ENCODE measurements at places on chromosomes 1 and 21.

GRCh38 chr1:55402671-55403464 lies 187.7 kb upstream of the USP24 start:
- no peak for DNase-seq

DNA sequence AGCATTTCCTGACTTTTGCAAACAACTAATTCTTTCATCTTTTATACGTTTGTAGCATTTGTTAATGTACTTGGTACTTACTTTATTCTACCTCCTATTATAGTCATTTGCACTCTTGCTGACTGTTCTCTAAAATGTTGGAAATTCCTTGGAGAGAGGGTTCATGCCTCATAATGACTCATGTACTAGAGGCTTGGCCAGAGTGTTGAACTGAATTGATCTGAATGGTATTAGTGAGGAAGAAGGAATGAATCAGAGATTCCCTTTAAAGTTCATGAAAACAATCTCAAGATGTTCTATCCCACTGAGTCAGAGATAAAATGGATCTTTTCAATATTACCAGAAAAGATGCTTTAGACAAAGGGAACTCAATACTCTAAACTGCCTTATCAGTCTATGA lies 383.4 kb downstream of the SEC16B start:
- DNase-seq, result no peak

- no peak for DNase-seq
Observed at GRCh38 chr1:202160377-202160940, at the start of gene PTPN7. TSS of gene PTPN7 (minus strand) at chr1:202160602. CDS start at chr1:202159402, 1,200 bp downstream.

GRCh38 chr1:27652111-27652864 lies 17.3 kb upstream of the FGR start:
- no peak for DNase-seq

- DNase-seq, result no peak
Observed at GRCh38 chr1:41870076-41870562, 48.6 kb downstream of the HIVEP3 start.

DNA sequence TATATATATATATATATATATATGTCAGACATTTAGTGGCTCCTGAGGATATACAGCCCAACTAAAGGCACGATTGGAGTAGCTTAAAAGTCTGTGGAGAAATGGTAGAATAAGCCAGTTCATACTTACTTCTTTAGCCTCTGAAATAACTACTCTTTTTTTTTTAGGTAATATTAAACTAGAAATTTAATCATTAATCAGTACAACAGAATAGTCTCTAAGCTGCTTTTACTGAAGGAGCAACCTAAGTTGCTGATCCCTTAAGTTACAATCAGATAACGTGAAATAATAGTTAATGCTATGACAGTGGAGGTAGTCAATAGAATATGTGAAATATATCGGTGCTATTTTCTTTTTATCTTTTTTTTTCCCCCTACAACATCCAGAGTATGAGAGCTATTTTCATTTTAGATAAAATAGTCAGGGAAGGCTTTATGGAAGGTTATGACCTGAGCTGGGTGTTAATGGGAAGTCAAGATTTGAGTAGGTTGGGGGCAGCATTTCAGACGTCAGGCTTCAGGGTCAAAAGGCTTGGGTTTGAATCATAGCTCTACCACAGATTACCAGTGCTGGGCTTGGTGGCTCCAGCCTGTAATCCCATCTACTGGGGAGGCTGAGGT lies 15.6 kb downstream of the ZMPSTE24 start:
- DNase-seq, result no peak

DNA sequence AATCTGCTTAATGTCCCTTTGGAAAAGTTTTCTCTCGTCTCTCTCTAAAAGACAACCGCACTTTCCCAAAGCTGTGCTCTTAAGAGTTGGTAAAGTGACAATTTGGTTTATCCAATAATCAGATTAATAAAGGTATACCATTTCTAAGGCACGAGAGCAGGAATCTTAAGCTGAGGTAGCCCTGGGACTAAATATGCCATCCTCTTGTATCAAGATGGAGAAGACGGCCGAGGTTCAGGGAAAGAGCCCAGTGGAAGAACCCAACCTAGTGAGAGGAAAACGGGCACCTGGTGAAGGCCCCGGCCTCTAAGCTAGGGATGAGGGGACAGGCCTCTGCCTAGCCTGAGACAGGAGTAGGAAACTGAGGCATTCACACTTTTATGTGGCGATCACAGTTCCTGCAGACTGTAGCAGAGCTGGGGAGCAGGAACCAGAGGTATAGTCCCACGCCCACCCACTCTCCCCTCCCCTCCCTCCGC lies 334 bp upstream of the SARS1 start:
- DNase-seq, result no peak

DNA sequence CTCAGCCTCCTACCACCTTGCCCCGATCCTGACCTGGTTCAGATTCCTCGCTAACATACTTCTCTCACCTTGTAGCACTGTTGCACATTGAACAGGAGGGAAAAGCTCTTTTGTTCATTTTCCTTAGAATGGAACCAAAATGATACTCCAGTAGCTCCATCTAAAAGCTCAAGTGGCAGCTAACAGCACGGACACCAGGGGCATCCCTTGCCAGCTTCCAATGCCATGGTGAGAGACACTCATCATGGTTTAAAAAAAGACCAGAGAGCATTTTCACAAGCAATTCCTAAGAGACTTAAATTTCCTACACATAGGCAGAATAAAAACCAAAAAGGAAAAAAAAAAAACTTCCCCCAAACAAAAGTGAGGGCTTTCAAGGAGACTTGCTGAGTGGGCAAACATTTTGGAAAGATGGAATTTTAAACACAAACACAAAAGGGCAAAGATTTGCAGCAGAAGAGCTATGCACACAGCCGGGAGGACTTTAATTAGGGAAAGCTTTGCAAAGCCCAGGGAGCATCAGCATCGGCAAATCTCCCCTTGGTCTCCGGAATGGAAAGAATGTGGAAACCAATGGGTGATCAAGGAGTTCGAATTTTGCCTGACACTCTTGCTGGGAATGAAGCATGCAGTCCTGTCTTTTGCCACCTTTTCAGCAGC lies 84.3 kb downstream of the CAPZB start:
- DNase-seq, result no peak

- peak; percentile 15 for DNase-seq
Observed at GRCh38 chr21:31293986-31294385, 50.1 kb downstream of the TIAM1 start.

DNA sequence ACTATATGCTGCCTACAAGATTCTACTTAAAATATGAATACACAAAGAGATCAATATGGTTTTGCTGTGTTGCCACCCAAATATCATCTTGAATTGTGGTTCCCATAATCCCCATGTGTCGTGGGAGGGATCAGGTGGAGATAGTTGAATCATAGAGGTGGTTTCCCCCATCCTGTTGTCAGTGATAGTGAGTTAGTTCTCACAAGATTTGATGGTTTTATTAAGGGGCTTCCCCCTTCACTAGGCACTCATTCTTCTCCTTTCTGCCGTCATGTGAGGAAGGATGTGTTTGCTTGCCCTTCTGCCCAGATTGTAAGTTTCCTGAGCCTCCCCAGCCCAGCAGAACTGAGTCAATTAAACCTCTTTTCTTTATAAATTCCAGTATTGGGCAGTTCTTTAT lies 654.4 kb upstream of the NR5A2 start:
- DNase-seq, result no peak

- DNase-seq, result no peak
Observed at GRCh38 chr21:41425588-41425953, 468 bp upstream of the MX1 start.

DNA sequence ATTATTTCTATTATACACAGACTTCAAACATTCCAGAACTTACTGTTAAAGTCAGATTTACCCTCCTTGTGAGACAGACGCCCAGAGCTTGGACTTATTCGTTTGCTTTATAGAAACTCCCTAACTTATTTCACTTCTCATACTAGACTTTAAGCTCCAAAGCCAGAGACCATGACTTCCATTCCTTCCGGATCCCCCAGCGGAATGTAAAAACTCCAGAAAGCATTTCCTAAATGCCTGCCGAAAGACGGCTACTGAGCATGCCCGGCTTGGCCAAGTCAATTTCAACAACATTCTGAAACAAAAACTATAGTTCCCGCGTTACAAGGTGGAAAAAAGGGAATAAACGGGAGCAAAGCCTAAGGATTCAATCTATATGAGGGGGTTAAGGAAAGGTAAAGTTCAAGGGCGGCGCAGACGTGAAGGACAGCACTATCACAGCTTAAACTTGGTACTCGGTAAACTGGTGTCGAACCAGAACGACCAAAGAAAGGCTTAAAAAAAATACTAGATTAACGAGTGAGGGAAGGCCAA lies 1.1 kb downstream of the USP48 start:
- no peak for DNase-seq

DNA sequence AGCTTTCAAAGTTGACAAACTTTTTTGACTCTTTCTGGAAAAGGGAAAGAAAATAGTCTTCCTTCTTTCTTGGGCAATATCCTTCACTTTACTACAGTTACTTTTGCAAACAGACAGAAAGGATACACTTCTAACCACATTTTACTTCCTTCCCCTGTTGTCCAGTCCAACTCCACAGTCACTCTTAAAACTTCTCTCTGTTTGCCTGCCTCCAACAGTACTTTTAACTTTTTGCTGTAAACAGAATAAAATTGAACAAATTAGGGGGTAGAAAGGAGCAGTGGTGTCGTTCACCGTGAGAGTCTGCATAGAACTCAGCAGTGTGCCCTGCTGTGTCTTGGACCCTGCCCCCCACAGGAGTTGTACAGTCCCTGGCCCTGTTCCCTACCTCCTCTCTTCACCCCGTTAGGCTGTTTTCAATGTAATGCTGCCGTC lies 160.8 kb upstream of the SGIP1 start:
- DNase-seq, result no peak

DNA sequence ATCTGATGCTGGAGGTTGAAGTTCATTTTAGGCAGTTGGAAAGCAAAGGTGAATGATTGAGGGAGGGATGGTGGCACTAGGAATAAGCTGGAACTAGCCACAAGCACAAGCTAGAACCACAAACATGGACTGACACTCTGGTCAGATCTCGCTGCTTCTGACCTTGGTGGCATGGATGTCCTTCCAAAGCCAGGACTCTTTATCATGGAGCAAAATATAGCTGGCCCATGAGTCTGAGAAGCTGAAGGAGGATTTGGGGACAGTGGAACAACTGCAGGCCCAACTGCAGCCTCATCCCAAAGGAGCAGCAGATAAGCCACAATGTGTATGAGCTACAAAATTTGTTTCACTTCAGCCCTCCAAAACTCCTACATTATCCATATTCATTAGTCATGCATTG lies 35.5 kb downstream of the SRSF11 start:
- DNase-seq, result no peak

DNA sequence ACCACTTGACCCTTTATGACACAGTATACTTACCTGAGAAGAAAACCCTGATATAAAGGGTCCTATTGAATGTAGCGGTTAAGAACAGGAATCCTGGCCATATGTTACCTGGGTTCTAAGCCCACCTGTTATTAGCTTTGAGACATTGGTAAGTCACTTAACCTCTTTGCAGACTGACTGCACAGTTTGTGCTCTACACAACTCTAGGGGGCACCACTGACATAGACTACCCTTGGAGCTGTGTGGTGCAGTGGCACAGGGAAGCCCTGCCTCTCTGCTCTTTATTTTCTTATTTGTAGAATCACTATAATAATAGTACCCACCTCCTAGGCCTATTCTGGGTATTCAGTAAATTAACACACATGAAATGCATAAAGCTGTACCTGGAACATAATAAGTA lies 165.6 kb downstream of the C1orf94 start:
- no peak for DNase-seq

DNA sequence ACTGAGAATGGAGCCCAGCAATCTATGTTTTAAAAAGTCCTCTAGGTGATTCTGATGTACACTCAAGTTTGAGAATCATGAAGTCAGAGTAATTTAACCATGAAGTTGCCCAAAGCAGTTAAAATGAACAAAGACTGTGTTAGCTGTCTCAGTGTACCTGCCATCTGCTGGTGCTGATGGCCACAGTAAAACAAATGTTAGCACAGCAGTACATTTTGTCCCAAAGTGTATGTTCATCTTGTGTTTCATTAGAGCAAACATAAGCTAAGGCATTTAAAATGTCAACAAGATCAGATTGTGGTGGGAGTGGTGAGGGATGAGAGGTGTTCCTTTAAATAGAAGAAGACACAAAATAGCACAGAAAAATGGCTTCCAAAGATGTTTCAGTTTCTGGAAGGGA lies 31.1 kb downstream of the FYB2 start:
- no peak for DNase-seq

- DNase-seq, result no peak
Observed at GRCh38 chr1:36721261-36721660, 238.5 kb upstream of the CSF3R start.

DNA sequence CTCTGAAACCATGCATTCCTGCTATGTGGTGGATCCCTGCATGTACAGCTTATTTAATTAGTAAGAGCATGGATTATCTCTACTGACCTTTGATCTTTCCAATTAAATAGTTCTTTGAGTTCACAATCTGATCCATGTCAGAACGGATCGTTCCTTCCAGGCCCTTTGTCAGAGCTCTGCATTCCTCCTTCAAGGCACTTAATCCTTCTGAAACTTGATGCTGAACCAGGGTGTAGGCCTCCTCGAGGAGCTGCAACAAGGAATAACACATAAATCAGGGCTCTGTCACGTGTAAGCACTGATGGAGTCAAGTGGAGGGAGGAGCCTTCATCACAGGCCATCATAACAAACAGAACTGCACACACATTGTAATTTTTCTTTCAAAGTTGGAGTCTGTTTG lies 68.4 kb upstream of the EDEM3 start:
- no peak for DNase-seq

DNA sequence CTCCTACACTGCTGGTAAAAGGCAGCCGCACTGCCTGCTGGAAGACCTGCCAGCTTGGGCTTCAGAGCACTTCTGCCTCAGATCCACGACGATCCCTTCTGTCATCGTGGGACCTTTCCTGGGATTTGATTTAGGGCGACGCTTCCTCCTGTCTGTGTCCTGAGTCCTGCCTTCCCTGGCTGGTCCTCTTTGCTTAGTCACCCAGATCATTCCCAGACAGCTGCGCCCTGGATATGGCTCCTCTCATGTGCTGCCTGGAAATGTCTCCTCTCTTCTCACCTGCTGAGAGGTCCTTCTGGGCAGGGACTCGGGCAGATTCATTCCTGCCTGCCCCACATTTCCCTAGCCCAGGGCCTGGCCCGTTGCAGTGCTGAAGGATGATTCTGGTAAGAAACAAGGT lies 72.4 kb upstream of the POU3F1 start:
- no peak for DNase-seq

GRCh38 chr1:18188820-18189517 lies 81.4 kb downstream of the IGSF21 start:
- no peak for DNase-seq

GRCh38 chr1:37238364-37239224 lies 204.3 kb upstream of the GRIK3 start:
- peak; percentile 40 for DNase-seq

DNA sequence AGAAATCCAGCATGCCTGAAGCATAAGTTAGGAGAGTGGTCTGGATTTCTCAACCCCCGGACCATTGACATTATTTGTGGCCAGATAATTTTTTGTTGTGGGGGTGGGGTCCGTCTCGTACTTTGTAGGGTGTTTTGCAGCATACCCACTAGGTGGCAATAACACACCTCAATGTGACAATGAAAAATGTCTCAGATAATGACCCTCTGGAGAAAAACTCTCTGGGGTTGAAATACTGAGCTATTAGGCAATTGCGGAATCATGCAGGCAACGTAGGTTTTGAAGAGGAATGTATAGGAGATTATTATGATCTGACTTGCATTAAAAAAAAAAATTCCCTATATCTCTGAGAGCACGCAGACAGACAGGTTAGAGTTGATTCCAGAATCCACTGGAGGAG lies 25.3 kb upstream of the RRP15 start:
- no peak for DNase-seq

All from brain (organoid and tissue), 16 donors.